KBM-7 (cell line): ENCODE measurements at places on chromosomes 2 and 18.

DNA sequence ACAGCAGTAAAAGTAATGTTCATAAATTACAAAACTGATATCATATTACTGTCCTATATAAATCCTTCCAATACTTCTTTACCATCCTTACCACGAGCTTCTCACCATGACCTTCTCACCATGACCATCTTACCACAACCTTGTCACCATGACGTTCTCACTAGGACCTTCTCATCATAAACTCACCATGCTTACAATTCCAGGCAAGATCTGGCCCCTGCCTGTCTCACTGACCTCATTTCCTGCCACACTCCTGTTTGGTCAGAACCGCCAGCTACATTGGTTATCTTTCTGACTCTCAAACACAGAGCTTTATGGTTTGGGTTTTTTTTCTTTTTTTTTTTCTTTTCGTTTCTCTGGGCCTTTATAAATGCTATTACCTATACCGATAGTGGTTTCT lies 827.6 kb downstream of the RNF144A start:
- no peak for DNase-seq

- DNase-seq = no peak
Measured at GRCh38 chr2:144496977-144497598, 22.8 kb downstream of the ZEB2 start.

DNA sequence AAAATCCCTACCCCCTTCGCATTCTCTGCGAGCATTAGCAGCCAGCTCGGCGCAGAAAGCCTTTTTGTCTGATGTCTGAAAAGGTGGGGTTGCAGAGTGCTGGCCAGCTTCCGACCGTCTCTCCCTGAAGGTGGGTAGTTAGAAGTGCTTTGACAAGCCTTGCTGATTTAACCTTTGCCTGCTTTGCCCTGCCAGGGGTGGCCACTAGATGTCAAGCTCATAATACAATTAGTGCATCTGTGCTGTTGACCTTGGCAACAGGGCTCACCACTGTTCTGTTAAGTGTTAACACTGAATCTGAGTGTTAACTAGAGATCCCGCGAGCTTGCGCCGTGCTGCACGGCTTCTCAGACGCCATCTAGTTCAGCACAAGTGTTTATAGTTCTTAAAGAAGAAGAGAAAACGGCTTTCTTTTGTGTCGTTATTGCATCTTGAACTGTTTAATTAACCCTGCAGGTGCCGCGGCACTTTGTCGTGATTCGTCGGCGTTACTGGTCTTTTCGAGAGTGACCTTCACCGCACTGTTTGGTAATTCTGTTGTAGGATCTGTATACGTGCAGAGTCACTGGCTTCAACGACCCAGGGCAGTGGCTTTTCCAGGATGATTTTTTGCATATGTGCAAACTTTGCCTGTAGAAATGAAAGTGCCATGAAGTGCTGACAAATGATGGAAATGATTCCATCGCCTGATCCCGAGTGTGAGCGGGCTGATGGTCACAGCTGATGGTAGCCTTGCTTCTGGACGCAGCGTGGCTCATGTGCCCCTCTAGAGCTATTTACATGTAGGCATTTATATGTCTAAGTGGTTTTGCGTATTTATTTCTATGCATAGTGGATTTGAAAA lies 5.5 kb downstream of the SALL3 start:
- peak; percentile 28 for DNase-seq

GRCh38 chr2:164890544-164890943 lies 48.9 kb upstream of the COBLL1 start:
- no peak for DNase-seq

DNA sequence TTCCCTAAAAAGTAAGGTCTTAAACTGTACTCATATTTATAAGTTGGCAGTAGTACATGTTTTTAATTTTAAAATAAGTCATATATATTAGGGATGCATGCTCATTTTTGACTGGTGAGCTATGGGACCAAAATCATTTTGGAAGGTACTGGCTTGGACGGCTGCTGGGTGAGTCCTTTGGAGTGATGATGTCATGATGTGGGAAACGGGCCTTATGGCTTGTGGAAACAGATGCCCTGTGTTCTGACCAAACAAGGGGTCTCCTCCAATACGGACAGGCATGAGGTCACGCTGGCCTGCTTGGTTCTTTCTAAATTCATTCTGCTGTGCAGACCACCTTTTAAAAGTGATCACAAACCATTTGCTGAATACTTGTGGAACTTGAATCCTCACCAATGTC lies 109.2 kb upstream of the MGAT5 start:
- no peak for DNase-seq

DNA sequence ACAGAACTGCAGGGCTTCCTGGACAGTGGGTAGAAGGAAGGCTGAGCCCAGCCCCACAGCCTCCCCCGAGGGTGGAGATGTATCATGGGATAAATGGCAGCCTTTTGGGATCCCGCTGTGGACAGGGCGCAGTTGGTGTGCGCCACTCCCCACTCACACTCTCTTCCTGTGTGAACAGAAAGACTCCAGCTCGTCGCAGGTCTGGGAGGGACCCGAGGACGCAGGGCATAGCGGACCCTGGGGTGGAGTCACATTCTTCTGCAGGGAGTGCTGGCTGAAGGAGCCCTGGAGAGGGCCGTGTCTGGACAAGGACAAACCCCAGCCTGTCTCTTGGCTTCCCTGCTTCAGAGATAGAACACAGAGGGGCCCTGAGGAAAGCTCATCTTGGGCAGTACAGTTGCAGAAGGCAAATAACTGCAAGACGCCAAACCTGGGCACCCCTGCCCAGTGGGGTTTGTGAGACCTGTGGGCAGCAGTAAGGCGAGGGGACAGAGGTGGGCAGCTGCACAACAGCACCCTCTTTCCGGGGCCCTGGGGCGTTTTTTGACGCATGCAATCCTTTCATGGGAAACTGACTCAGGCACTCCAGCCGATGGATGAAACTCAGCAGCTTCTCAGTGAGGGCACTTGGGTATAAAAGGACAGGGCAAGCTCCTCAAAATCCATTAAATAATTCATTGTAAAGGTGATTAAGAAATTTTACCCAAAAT lies 101.9 kb downstream of the USP40 start:
- no peak for DNase-seq

- DNase-seq = peak; percentile 37
Measured at GRCh38 chr2:79512442-79513401, at the start of gene CTNNA2. Gene CTNNA2 (plus strand): TSS chr2:79513051.

- DNase-seq = no peak
Measured at GRCh38 chr2:234995332-234996068, 43.7 kb downstream of the SH3BP4 start.

DNA sequence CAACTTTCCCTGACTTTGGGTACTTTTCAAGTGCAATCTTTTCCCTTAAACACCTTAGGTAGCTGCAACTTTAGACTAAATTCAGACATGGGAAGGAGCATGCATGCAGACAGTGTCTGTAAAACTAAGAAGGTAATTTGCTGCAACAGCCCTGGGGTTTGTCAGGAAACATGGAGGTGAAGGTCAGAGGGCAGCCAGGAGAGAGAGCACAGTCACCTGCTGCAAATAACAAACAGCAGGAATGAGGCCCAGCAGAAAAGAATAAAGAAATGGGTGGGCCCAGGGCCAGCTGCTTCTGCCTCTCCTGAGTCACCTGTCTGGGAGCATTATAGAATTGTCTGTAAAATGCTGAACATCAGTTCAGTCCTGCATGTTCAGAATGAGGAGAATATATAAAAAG lies 35.2 kb downstream of the MTHFD2 start:
- no peak for DNase-seq

- no peak for DNase-seq
Measured at GRCh38 chr2:27093430-27094352, 7.1 kb downstream of the KHK start.

- DNase-seq = no peak
Measured at GRCh38 chr2:95351598-95351915, 51.0 kb upstream of the FAHD2A start.

- DNase-seq = no peak
Measured at GRCh38 chr2:45683292-45683691, 31.8 kb downstream of the PRKCE start.

DNA sequence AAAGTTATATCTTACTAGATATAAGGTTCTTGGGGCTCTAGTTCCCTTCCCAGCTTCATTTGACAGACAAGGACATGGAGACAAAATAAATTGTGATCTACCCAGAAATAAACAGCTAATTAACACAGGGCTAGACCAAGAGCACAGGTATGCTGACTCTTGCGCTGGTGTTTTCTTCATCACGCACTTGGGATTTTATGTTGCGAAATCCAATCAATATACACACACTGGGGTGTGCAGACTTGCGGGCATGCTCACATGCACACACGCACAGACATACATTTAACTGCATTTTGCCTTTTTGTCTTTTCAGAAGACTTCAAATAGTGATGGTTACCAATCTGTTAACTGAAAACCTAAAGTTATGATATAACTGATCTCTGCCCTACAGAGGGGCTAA lies 91.2 kb downstream of the LRATD1 start:
- no peak for DNase-seq

GRCh38 chr2:230202430-230203109 lies 17.2 kb downstream of the SP110 start:
- no peak for DNase-seq

GRCh38 chr2:171514908-171515582 lies 7.2 kb upstream of the CYBRD1 start:
- no peak for DNase-seq

DNA sequence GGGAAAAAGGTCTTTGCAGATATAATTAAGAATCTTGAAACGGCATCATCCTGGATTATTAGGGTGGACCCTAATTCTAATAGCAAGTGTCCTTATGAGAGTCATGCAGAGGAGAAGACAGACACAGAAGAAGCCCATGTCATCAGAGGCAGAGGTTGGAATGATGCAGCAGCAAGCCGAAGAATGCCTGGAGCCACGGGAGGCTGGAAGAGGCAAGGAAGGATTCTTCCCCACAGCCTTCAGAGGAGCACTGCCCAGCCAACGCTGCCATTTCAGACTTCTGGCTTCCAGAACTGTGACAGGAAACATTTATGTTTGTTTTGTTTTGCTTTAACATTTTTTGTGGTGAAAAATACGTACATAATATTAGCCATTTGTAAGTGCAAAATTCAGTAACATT lies 72.3 kb downstream of the MCFD2 start:
- no peak for DNase-seq

DNA sequence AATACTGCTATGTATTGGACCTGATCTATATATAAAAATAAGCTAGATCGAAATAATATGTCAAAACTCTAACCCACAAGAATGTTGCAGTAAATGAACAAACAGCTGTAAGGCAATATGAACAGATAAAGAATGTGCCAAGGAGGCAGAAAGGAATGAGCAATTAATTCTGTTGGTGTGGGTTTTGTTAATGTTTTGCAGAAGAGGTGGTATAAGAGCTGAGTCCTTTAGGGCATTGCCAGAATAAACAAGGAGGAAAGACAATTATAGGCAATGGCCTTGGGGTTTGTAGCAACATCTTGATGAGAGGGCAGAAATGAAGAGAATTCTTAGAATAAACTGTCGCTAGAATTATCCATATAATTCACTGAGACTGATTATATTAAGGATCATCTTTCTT lies 240.9 kb upstream of the GULP1 start:
- DNase-seq = no peak

GRCh38 chr2:234286118-234286598 lies 210.7 kb downstream of the ARL4C start:
- no peak for DNase-seq

- DNase-seq = no peak
Measured at GRCh38 chr18:64886995-64887394, 738.1 kb upstream of the LINC00305 start.

DNA sequence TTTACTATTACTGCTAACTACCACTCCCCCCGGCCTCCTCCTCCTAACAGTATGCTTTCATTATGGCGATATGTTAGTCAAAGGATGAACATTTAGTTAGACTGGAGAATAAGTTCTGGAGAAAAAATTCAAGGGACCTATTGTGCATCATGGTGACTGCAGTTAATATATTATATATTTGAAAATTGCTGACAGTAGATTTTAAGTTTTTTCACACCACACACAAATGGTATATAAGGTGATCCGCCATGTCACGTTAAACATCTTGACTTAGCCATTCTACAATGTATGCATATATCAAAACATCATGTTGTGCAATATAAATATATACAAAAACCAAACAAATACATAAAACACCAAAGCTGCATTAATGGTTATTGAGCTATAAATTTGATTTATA lies 873.7 kb downstream of the CNTNAP5 start:
- DNase-seq = no peak

DNA sequence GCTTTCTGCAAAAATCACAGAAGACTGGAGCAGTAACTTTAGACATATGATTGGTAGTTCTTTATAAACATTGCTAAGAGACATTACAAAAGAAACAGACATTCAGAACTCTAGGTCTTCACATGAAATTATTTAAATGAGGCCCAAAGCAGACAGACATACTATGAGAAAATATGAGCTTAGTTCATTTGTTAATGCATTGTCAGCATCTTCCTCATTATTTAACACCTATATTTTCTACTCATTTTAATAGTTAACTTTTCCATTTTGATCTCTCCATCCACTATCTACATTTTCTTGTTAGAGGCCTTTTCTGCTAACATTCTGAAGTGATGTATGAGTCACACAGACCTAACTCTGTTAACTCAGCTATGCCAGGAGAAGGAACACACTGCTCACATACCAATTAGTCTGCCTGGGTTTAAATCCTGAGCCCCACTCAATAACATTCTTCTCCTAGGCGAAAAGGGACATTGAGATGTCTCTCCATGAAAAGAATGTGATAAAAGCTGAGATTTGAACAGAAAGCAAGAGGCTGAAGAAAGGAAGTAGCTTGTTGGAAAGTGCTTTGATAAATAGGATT lies 400.3 kb upstream of the PKDCC start:
- no peak for DNase-seq

DNA sequence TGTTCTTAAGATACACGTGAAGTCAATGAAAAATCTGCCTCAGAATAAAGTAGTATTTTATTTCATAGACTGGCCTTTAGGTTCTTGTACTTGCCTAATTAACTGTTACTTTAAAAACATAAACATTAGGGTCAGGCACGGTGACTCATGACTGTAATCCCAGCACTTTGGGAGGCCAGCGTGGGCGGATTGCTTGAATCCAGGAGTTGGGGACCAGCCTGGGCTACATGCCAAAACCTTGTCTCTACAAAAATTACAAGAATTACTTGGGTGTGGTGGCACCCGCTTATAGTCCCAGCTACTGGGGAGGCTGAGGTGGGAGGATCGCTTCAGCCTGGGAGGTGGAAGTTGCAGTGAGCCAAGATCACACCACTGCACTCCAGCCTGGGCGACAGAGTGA lies 16.0 kb upstream of the SNORC start:
- DNase-seq = no peak

- peak; percentile 50 for DNase-seq
Measured at GRCh38 chr2:154623819-154624218, 74.7 kb upstream of the KCNJ3 start.

GRCh38 chr18:8389391-8390340 lies 219.6 kb upstream of the RAB12 start:
- DNase-seq = peak; percentile 63

GRCh38 chr18:39190508-39190907 lies 1624.9 kb upstream of the CELF4 start:
- peak; percentile 87 for DNase-seq
